ENCODE measurements at places on chromosomes 1 and 21. TPM values are rescaled to one million over a fixed set of nuclear protein-coding genes. Genes with fewer than 3 reads are reported as not detected.

DNA sequence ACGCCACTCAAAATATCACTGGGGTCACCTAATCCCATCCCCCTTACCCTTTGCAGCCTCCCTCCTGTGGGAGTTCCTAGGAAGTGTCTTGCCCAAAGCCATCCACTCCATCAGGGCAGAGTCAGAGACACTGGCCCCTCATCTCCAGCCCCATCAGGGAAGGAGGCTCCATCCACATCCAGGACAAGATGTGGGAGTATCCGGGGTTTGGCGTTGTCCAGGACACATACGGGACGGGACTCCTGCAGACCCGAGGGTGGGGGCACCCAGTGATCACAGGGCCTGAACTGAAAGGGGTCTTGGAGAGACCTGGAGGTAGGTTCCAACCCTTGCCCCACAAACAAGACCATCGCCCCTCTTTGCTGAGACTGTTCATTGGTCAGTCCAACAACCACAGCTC is 348.2 kb downstream of the MATN1 start:
- H3K36me3 ChIP-seq, result no peaks in the 10 kb centered on the region
- H3K4me3 ChIP-seq, result no peak overlapping the region
- H3K27me3 ChIP-seq, result peaks cover 8% of the 10 kb centered on the region
- no peak for DNase-seq
- no peak overlapping the region for H3K27ac ChIP-seq

DNA sequence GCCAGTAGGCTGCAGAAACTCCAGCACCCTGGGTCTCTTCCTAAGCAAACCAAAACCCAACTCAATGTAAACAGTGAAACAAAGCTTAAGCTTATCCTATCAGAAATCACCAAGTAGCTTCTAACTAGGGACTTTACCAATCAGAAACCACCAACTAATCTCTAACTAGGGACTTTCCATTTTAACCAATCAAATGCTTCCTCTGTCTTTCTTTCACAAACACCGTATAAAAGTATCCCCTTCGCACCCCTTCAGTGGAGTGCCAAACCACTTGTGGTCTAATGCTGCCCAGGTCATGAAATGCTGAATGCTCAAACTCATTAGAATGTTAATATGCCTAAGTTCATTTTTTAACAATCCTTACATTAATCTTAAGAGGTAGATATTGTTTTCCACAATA is 250.5 kb upstream of the DUSP10 start:
- H3K4me3 ChIP-seq, result no peak overlapping the region
- no peak for DNase-seq
- H3K27me3 ChIP-seq, result no peaks in the 10 kb centered on the region
- no peaks in the 10 kb centered on the region for H3K36me3 ChIP-seq
- no peaks in the 10 kb centered on the region for H3K4me1 ChIP-seq
- no peak overlapping the region for H3K27ac ChIP-seq

DNA sequence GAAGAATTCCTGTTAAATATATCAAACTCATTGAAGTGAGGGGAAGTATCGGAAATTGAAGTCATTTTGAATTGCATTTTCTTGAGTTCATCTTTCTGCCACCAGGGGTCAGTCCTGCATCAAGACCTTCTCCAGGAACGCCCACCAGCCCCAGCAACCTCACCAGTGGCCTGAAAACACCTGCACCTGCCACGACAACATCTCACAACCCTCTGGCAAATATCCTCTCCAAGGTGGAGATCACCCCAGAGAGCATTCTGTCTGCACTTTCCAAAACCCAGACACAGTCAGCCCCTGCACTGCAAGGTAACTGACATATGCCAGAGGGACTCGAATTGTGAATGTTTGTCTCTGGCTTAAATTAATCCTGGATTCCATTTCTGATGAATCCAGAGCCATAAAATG is 22.8 kb upstream of the TARS2 start:
- DNase-seq, result no peak
- H3K27ac ChIP-seq, result no peak overlapping the region
- no peak overlapping the region for H3K4me3 ChIP-seq
- H3K27me3 ChIP-seq, result no peaks in the 10 kb centered on the region
- no peaks in the 10 kb centered on the region for H3K36me3 ChIP-seq

DNA sequence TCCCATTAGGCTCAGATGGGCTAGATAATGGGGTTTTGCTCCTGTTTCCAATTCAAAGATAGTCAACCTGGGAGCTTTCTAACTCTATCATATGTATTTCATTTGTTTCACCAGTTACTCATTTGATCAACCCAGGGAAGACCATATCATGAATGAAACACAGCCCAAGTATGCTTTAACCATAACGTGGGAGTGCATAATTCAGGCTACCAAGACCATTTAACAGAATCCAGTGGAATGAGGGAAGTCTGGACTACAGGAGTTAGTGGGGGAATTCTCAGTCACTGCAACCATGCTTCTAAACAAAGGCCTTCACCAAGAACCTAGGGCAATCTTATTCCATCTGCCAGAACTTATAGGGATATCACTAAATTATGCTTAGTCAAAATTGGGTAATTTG is 15.0 kb upstream of the SLC16A1 start:
- no peaks in the 10 kb centered on the region for H3K36me3 ChIP-seq
- no peak overlapping the region for H3K4me3 ChIP-seq
- DNase-seq, result no peak
- H3K27me3 ChIP-seq, result no peaks in the 10 kb centered on the region

The FOXD2 gene
- total RNA-seq, result 23.7 TPM

The KCNAB2 gene
- 21.4 TPM for total RNA-seq

DNA sequence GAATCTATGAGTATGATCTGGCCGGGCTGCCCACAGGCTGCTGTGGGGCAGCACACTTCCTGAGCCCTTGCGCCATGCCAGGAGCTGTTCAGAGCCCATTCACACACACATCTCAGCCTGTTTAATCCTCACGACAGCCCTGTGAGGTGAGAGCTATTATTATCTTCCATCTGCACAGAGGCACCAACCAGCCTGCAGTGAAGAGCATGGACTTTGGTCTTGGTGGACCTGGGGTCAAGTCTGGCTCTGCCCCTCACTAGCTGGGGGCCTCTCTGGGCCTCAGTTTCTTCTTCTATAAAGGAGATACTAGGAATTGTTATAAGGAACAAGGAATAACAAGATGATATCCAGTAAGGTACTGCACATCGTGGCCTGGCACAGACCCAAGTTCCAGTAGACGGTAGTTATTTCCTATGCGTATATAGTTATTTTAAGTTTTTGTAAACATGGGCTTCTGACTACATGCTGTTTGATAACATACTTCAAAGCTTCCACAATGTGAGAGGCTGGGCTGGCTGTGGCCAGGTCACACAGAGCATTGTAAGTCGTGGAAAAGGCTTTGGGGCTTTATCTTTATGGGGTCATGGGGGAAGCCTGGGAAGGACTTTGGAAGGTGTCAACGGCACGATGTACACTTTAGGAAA is 3.4 kb upstream of the PADI2 start:
- H3K4me3 ChIP-seq, result no peak overlapping the region
- no peaks in the 10 kb centered on the region for H3K27me3 ChIP-seq
- H3K27ac ChIP-seq, result no peak overlapping the region
- no peak for DNase-seq
- H3K36me3 ChIP-seq, result no peaks in the 10 kb centered on the region

The CNIH4 gene
- total RNA-seq, result 27.3 TPM

DNA sequence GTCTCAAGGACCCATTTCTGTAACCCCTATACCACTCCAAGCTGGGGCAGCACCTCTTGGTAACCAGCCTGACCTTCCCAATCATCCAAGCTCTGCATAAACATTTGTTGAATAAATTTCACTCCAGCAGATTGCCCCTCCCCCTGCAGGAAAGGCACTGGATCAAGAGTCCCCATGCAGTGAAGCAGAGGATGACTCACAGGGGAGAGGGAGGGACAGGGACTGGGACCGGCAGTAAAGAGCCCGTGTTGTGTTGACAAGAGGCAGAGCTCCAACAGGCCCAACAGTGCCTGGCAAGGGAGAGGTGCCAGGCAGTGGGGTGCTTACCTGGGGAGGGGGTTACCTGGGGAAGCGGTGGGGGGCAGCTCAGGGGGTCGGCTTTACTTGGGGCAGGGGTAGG is 32.3 kb downstream of the SLC9A1 start:
- H3K4me1 ChIP-seq, result peaks cover 15% of the 10 kb centered on the region
- H3K4me3 ChIP-seq, result no peak overlapping the region
- no peak overlapping the region for H3K27ac ChIP-seq
- H3K27me3 ChIP-seq, result no peaks in the 10 kb centered on the region

The VPS72 gene
- 34.5 TPM for total RNA-seq

DNA sequence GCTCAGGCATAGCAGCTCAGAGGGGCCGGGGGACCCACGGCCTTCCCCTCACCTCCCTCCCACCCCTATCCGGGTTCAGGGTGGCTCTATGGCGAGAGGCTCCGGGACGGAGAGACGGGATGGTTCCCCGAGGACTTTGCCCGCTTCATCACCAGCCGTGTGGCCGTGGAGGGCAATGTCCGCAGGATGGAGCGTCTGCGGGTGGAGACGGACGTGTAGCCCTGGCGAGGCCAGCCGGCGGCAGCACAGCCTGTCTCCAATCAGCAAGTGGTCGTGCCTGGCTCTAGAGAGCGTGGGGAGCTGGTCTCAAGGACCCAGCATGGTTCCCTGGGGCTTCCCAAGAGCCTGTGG is 25.9 kb downstream of the ARHGEF16 start:
- no peaks in the 10 kb centered on the region for H3K27me3 ChIP-seq
- DNase-seq, result no peak

- H3K36me3 ChIP-seq, result no peaks in the 10 kb centered on the region
- H3K27ac ChIP-seq, result no peak overlapping the region
- H3K27me3 ChIP-seq, result no peaks in the 10 kb centered on the region
- no peak for DNase-seq
- H3K4me3 ChIP-seq, result no peak overlapping the region
- H3K4me1 ChIP-seq, result peaks cover 25% of the 10 kb centered on the region
Measured at GRCh38 chr1:53172426-53173128, 24.0 kb upstream of the CPT2 start.

DNA sequence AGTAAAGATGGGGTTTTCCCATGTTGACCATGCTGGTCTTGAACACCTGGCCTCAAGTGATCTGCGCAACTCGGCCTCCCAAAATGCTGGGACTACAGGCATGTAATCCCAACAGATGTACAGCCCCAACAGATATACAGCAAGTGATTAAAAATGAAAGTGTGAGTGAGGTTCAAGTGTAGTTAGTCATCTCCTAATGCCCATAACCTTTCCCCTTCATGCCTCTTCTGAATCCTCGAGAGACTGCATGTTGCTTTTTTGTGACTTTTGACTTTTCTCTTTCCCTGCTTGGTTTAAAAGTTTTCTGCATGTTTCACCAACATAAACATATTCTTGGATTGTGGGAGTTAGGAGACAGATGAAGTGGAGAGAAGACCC is 31.2 kb downstream of the KCNK2 start:
- H3K36me3 ChIP-seq, result no peaks in the 10 kb centered on the region
- H3K27me3 ChIP-seq, result no peaks in the 10 kb centered on the region
- no peak overlapping the region for H3K4me3 ChIP-seq
- DNase-seq, result no peak
- no peaks in the 10 kb centered on the region for H3K4me1 ChIP-seq

DNA sequence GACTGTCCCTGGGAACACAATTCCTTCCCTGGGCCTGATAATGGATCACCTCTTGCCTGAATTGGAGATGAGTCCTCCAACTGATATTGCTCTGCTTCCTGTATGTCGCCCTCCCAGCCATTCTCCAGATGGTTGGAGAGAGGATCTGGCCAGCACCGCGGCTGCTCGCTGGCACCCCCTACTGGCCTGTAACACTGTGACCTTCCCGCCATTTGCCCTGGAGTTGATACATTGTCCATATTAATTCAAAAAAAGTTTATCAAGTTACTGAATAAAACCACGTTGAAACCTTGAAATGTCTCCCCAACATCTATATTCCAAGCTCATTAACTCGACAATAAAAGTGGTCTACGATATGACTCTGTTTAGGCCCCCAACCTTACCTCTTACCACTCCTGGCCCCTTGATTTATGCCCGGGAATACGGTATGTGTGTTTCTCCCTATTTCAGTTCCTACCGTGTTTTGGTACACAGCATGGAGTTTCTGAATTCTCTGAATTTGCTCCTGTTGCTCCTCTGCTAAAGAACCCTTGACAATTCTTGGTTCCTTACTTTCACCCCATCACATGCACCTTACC is 241.8 kb upstream of the KIAA0040 start:
- H3K4me1 ChIP-seq, result no peaks in the 10 kb centered on the region
- no peaks in the 10 kb centered on the region for H3K27me3 ChIP-seq
- no peak overlapping the region for H3K4me3 ChIP-seq
- DNase-seq, result no peak
- no peaks in the 10 kb centered on the region for H3K36me3 ChIP-seq

DNA sequence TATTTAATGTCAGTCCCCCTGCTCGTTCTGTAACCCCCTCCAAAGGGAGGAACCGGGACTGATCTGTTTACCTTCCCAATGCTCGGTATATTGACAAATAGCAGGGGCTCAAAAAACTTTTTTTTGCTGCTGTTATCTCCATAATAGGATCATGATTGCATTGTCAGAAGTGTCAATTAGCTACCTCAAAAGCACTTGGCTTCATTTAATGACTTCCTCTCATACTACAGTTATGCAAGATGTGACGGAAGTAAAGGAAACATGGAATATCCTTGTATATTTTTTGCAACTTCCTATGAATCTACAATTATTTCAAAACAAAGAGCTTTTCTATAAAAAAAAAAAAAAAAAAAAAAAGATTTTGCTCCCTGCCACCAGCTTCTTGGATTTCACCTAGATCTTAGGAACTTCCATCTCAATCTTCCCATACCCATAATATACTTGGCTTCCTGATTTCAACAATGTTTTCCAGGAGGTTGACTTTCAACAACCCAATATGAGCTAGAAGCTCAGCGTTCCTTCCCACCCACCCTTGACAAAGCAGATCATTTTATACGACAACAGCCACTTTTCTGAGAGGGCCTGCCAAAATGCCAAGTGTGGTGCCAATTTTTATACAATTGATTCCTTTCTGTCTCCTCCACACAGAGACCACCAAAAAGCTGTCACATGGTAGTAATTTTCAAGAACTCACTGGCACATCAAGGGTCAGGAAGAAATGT is 71.7 kb downstream of the SETD4 start:
- no peak overlapping the region for H3K4me3 ChIP-seq
- peak overlapping the region; percentile 73 for H3K27ac ChIP-seq
- H3K27me3 ChIP-seq, result no peaks in the 10 kb centered on the region
- no peak for DNase-seq
- no peaks in the 10 kb centered on the region for H3K4me1 ChIP-seq
- H3K36me3 ChIP-seq, result no peaks in the 10 kb centered on the region

The LCA5L gene
- total RNA-seq, result 0.66 TPM

DNA sequence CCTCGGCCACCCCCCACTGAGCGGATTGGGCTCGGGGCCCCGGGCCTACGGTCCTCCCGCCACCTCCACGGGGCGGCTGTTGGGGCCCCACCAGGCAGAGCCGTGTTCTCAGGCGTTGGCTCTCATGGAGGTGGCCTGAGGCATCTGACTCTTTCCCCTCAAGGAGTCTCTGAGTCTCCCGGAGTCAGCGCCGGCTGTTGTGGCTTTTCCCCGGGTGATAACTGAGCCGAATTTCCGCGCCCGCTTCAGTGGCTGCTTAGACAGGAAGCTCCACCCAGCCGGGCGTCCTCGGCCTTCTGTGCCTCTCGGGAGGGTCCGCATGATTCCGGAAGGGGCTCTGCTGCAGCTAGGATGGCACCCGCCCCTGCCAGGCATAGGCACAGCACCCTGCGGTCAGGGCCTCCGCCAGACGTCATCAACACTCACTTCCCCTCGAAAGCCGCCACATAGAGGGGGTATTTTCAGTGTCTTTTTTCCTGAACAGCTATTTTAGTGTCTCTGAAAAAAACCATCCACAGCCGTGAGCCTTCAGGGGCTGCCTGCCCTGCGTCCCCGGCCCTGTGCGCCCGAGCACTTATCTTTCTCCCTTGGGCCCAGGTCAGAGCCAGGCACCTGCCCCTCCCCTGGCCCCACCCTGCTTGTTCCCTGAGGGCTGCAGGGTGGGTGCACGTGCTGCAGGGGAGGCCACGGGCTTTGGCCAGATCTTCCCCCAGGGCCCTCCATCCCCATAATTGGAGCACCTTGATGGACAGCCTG is 72.9 kb downstream of the SKI start:
- H3K36me3 ChIP-seq, result peaks cover under 1% of the 10 kb centered on the region
- H3K27ac ChIP-seq, result peak overlapping the region; percentile 73
- H3K27me3 ChIP-seq, result no peaks in the 10 kb centered on the region
- H3K4me1 ChIP-seq, result peaks cover 41% of the 10 kb centered on the region
- peak; percentile 70 for DNase-seq

Measured in tibial nerve (tissue), 4 donors.